CD4-positive, alpha-beta T cell (primary cell): ENCODE measurements at places on chromosomes 13 and 19. TPM values are rescaled to one million over a fixed set of nuclear protein-coding genes. Genes with fewer than 3 reads are reported as not detected.

Gene CABP5
- not detected for total RNA-seq

Gene LONP1
- 88.7 TPM for total RNA-seq

Gene GAPDHS
- total RNA-seq = not detected

Gene MEX3D
- total RNA-seq = 2.3 TPM

Gene ZNF471
- 2.2 TPM for total RNA-seq

Gene KIR3DL2
- total RNA-seq = 1.4 TPM

Gene NFIX
- total RNA-seq = 3.0 TPM

Gene PNMA8C
- not detected for total RNA-seq

Gene MATK
- total RNA-seq = 9.4 TPM

Gene FCER2
- total RNA-seq = not detected

Gene ONECUT3
- not detected for total RNA-seq

Gene DIAPH3
- 0.11 TPM for total RNA-seq

Gene RFXAP
- 6.0 TPM for total RNA-seq

GRCh38 chr19:58355908-58356765 is 2.8 kb upstream of the A1BG start:
- H3K4me1 ChIP-seq = peaks cover 31% of the 10 kb centered on the region
- DNase-seq = peak; percentile 70
- no peaks in the 10 kb centered on the region for H3K27me3 ChIP-seq
- H3K27ac ChIP-seq = no peak overlapping the region

GRCh38 chr19:29277102-29277501 is 64.2 kb upstream of the UQCRFS1 start:
- H3K36me3 ChIP-seq = no peaks in the 10 kb centered on the region
- DNase-seq = peak; percentile 84
- no peak overlapping the region for H3K27ac ChIP-seq
- H3K27me3 ChIP-seq = peaks cover 4% of the 10 kb centered on the region
- no peak overlapping the region for H3K4me3 ChIP-seq

DNA sequence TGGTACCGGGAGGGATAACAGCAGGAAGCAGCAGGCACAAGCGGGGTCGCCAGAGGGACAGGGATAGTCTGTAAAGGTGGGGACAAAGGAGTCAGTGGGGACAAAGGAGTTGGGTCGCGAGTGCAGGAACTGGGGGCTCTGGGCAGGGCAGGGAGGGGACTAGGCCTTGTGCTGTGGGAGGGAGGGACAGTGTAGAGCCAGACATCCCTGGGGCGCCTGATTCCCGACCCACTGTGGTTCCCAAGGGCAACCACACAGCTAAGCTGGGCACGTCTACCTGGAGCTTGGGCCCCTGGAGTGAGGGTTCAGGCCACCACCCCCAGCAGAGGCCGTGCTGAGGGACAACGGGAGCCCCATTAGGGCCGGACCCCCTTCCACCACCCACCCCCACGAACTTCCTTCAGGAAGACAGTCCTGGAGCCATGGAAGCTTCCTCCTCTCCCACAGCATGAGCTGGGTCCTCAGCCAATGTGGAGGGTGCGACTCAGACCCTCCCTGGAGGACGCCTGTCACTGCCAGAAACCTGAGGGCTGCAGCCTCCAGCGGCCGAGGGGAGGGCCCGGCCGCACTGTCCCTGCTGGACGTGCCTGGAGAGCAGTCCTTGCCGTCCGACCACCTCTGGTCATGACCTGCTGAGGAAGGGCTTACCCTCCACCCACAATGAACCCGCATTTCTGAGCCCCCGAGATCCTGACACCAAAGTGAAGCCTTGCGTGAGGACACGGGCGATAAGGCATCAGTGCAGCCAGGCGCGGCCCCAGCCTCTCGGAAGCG is 77.9 kb downstream of the SPACA7 start:
- no peaks in the 10 kb centered on the region for H3K27me3 ChIP-seq
- H3K4me3 ChIP-seq = no peak overlapping the region
- no peaks in the 10 kb centered on the region for H3K36me3 ChIP-seq

- H3K27ac ChIP-seq = no peak overlapping the region
- no peaks in the 10 kb centered on the region for H3K4me1 ChIP-seq
- DNase-seq = no peak
- H3K36me3 ChIP-seq = no peaks in the 10 kb centered on the region
- H3K4me3 ChIP-seq = no peak overlapping the region
Measured at GRCh38 chr13:42707048-42707447, 74.3 kb upstream of the FAM216B start.

GRCh38 chr13:31851216-31851615 is 111.9 kb downstream of the RXFP2 start:
- H3K27ac ChIP-seq = no peak overlapping the region
- H3K4me3 ChIP-seq = no peak overlapping the region
- H3K36me3 ChIP-seq = no peaks in the 10 kb centered on the region
- H3K4me1 ChIP-seq = peaks cover 7% of the 10 kb centered on the region

GRCh38 chr13:106186366-106187030 is 349.0 kb downstream of the EFNB2 start:
- no peak for DNase-seq
- no peak overlapping the region for H3K4me3 ChIP-seq
- no peaks in the 10 kb centered on the region for H3K36me3 ChIP-seq
- H3K4me1 ChIP-seq = no peaks in the 10 kb centered on the region
- no peak overlapping the region for H3K27ac ChIP-seq
- no peaks in the 10 kb centered on the region for H3K27me3 ChIP-seq

DNA sequence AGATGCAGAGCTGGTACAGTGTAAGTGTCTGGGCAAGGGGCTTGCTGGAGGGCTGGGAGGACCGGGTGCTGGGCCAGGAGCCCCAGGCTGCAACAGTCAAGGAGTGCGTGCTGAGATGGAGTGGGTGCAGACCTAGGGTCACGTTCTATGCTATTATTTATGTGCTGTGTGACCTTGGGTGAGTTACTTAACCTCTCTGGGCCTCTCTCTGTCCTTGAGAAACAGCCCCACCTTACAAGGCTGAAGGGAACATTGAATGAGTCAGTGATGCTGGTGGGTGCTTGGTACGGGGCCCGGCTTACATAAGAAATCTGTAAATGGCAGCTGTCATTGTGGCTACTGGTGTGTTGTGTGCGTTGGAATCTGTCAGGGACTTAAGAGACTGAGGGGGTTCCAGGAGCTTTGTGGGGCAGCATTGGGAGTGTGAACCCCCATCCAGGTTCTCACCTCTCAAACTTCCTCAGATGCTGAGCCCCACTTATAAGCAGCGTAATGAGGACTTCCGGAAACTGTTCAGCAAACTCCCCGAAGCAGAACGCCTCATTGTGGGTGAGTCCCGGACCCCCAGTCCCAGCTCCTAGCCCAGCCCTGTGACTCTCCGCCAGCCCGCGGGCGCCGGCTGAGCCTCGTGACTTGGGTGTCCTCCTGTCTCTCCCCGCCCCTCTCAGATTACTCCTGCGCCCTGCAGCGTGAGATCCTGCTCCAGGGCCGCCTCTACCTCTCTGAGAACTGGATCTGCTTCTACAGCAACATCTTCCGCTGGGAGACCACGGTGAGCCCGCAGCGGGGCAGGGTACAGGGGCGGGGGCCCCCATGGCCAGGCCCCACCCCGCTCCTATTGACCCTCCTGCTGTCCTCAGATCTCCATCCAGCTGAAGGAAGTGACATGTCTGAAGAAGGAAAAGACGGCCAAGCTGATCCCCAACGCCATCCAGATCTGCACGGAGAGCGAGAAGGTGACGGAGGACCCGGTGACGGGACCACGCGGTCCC is 9.6 kb downstream of the GRAMD1A start:
- no peak overlapping the region for H3K4me3 ChIP-seq
- peaks cover 74% of the 10 kb centered on the region for H3K4me1 ChIP-seq
- peaks cover 61% of the 10 kb centered on the region for H3K36me3 ChIP-seq
- H3K27me3 ChIP-seq = no peaks in the 10 kb centered on the region
- H3K27ac ChIP-seq = no peak overlapping the region

- peak overlapping the region; percentile 97 for H3K27ac ChIP-seq
- peaks cover 93% of the 10 kb centered on the region for H3K4me1 ChIP-seq
- H3K4me3 ChIP-seq = peak overlapping the region; percentile 73
- no peaks in the 10 kb centered on the region for H3K27me3 ChIP-seq
- peaks cover 16% of the 10 kb centered on the region for H3K36me3 ChIP-seq
Measured at GRCh38 chr19:13840305-13841085, 36.4 kb upstream of the NANOS3 start.

- H3K27me3 ChIP-seq = no peaks in the 10 kb centered on the region
- peaks cover 91% of the 10 kb centered on the region for H3K4me1 ChIP-seq
- H3K27ac ChIP-seq = peak overlapping the region; percentile 77
- H3K36me3 ChIP-seq = peaks cover 10% of the 10 kb centered on the region
Measured at GRCh38 chr19:16585808-16586476, 13.7 kb upstream of the SLC35E1 start.

DNA sequence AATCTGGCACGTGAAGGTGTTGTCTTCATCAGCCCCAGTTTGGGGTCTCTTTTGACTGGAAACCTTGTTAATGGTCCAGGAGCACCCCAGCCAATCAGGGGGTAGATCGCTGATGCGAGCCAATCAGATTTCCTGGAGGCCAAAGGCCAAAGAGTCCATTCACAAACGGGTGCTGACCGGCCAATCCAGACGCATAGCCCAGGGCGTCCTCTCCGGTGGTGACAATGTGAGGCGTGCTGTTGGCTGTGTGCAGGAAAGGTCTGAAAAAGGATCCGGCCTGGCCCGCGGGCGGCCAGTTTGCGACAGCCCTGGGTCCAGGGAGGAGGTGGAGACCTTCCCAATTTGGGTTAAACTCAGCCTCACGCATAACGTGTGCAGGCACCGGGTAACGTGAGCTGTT is 3.1 kb downstream of the MAST3 start:
- no peaks in the 10 kb centered on the region for H3K36me3 ChIP-seq
- no peak overlapping the region for H3K4me3 ChIP-seq
- H3K27me3 ChIP-seq = no peaks in the 10 kb centered on the region
- no peak overlapping the region for H3K27ac ChIP-seq

- no peaks in the 10 kb centered on the region for H3K27me3 ChIP-seq
- H3K4me1 ChIP-seq = peaks cover 88% of the 10 kb centered on the region
- DNase-seq = no peak
- peaks cover 17% of the 10 kb centered on the region for H3K36me3 ChIP-seq
- H3K4me3 ChIP-seq = no peak overlapping the region
Measured at GRCh38 chr19:5957170-5957569, 20.8 kb downstream of the RANBP3 start.

GRCh38 chr13:94173312-94173854 is 306.1 kb downstream of the DCT start:
- DNase-seq = no peak
- no peaks in the 10 kb centered on the region for H3K4me1 ChIP-seq
- no peaks in the 10 kb centered on the region for H3K27me3 ChIP-seq
- no peak overlapping the region for H3K27ac ChIP-seq
- H3K36me3 ChIP-seq = no peaks in the 10 kb centered on the region
- no peak overlapping the region for H3K4me3 ChIP-seq

DNA sequence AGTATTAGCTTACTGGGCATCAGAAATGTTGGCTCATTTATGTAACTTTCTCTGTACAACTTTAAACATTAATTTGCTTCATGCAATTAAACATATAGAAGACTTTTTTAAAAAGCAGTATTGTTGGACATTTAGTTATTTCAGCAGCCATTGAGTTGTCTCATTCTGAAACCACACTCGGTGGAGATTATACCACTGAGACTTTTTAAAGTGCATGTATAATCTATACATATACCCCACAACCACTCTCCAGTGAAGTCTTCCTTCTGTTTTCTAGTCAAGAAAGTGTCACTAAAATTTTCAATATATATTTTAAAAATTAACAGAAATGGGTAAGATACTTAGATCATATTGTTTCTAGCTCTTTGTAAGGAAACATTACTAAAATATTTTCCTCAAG is 15.5 kb downstream of the SETDB2 start:
- DNase-seq = no peak
- peaks cover 46% of the 10 kb centered on the region for H3K36me3 ChIP-seq
- H3K4me3 ChIP-seq = no peak overlapping the region
- H3K27me3 ChIP-seq = no peaks in the 10 kb centered on the region

DNA sequence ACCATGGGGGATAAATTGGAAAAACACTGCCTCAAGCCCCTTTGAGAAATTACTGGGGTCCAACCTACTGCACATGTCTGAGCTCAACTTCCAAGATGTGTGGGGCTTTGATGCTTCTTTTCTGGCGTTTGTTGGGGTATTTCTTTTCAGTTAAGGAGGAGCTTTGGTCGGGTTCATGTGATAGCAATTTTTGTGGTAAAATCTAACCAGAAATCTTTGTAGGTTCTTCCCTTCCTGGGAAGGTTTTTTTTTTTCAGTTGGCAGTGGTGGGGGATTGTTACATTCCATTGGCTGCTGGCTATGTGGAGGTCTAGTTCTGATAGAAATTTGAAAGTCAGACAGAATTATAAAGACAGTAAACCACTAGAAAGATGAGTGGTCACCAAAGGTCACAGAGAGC is 327.8 kb downstream of the ATP8A2 start:
- no peaks in the 10 kb centered on the region for H3K27me3 ChIP-seq
- no peak overlapping the region for H3K27ac ChIP-seq
- DNase-seq = no peak
- H3K36me3 ChIP-seq = no peaks in the 10 kb centered on the region
- H3K4me1 ChIP-seq = no peaks in the 10 kb centered on the region

DNA sequence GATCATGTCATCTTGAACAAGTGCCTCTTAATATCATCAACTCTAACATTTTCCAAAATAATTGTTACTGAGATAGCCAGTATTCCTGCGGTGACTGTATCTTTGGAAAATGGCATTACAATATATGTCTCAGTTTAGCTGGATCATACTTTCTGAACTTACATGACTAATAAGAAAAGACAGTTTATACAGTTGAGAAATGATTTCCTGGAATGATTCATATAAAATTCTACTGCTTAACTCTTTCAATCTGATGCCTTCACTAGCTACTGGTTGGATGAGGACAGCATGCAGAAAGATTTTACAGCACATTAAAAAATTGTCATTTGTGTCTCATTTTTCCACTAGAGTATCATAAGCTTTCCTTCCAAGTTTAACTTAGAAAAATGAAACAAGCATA is 302.1 kb downstream of the PCDH17 start:
- no peaks in the 10 kb centered on the region for H3K27me3 ChIP-seq
- H3K4me3 ChIP-seq = no peak overlapping the region
- no peak for DNase-seq
- no peaks in the 10 kb centered on the region for H3K36me3 ChIP-seq
- no peak overlapping the region for H3K27ac ChIP-seq

GRCh38 chr19:9828551-9829063 is 889 bp downstream of the UBL5 start:
- peak overlapping the region; percentile 98 for H3K4me3 ChIP-seq
- peak overlapping the region; percentile 77 for H3K27ac ChIP-seq
- DNase-seq = no peak
- H3K4me1 ChIP-seq = peaks cover 32% of the 10 kb centered on the region

DNA sequence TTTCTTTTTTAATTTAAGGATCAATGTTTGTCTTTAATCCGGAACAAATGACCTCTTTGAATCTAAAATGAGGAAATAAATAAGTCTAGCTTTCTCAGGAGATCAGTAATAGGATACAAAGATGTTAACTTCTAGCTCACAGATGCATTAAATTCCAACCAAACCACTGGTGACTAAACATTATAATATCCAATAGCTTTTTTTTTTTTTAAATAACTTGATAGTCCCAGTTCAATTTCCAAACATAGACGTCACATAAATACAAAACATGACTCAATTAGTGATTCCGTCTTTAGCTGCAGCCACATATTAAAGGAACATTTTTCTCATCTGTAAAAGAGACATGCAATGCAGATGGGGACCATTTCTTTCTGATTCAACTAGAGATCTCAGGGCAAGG is 390.5 kb upstream of the PCDH9 start:
- no peaks in the 10 kb centered on the region for H3K36me3 ChIP-seq
- H3K4me3 ChIP-seq = no peak overlapping the region
- H3K27me3 ChIP-seq = no peaks in the 10 kb centered on the region

GRCh38 chr13:110653851-110654250 is 38.5 kb downstream of the NAXD start:
- peaks cover 38% of the 10 kb centered on the region for H3K36me3 ChIP-seq
- H3K27me3 ChIP-seq = no peaks in the 10 kb centered on the region
- H3K4me1 ChIP-seq = peaks cover 8% of the 10 kb centered on the region
- H3K27ac ChIP-seq = no peak overlapping the region
